ENCODE measurements at places on chromosomes 12 and 14.

- DNase-seq, result no peak
Observed at GRCh38 chr14:100490252-100490651, 97.0 kb downstream of the BEGAIN start.

DNA sequence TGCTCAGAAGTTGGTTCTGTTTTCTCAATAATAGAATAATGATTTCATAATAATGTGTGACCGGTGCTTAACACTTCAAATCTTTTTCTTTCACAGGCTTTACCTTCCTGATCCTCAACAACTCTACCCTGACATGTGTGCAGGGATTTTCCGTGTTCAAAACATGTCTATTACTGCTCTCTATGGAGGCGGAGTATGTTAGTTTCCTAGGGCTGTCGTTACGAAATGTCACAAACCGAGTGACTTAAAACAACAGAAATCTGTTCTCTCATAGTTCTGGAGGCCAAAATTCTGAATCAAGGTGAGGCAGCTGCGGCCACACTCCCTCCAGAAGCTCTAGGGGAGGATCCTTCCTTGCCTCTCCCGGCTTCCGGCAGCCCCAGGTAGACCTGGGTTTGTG, 186.2 kb upstream of the VASH1 start:
- DNase-seq, result no peak

DNA sequence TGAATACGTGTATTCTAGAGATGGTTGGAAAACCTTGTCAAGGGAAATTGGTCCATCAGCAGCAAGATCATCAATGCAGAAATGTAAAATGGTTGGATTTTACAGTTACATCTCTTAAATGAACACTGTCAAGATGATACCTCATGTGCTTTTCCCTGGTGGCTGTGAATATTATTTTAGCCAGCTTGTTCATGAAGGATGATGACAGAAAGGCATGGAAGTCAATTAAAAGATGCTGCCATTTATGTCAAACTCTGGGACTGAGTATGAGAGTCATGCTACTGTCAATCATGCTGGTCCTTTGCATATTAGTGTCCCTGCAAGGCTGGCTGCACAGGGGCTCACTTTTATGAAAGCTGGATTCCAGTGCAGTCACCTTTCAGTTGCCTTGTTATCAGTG, 10.3 kb upstream of the RERG start:
- no peak for DNase-seq

GRCh38 chr12:102232446-102232845, 34.8 kb upstream of the PMCH start:
- no peak for DNase-seq

- DNase-seq, result no peak
Observed at GRCh38 chr12:39490500-39491282, 47.8 kb upstream of the KIF21A start.

GRCh38 chr12:116274551-116275375, 2.7 kb downstream of the MED13L start:
- DNase-seq, result no peak

DNA sequence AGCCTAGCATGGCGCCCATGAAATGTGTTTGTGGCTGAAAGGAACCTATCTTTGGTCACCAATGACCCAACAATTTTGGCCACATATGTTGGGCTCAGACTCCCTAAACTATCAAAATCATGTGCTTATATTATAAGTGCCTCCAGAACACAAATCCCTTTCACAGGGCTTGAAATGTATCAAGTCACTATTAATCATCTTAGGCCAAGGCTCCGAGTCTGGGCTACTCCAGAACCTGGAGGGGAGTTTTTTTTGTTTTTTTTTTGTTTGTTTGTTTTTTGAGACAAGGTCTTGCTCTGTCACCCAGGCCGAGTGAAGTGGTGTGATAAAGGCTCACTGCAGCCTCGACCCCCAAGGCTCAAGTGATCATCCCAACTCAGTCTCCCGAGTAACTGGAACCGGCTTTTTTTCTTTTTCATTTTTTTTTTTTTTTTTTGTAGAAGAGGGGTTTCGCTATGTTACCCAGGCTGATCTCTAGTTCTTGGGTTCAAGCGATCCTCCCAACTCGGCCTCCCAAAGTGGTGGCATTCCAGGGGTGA, 989 bp upstream of the DRAM1 start:
- DNase-seq, result no peak

DNA sequence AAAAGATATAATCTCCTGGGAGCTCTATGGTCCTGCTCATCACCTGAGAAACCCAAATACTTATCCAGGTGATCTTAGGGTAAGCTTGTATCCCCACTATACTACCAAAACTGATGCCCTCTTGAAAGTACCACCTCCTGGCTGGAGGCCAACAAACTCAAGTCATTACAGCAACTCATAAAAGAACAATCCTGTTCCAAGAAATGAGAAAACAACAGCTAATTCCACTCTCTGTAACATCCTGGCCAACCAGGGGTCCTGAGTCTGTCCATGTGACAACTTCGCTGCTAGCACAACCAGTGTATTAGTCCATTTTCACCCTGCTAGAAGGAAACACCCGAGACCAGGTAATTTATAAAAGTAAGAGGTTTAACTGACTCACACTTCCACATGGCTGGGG, 190.0 kb upstream of the BMP4 start:
- no peak for DNase-seq

All from occipital lobe (tissue), 3 donors.